Stimulated activated CD8-positive, alpha-beta memory T cell treated with anti-CD3 and anti-CD28 coated beads, Interleukin-15, amount 100 ng/mL, for 24 hours (primary cell): ENCODE measurements at places on chromosomes 12 and 14.
A peak's percentile ranks its signal among the peaks of the same experiment; 100 is the strongest.

DNA sequence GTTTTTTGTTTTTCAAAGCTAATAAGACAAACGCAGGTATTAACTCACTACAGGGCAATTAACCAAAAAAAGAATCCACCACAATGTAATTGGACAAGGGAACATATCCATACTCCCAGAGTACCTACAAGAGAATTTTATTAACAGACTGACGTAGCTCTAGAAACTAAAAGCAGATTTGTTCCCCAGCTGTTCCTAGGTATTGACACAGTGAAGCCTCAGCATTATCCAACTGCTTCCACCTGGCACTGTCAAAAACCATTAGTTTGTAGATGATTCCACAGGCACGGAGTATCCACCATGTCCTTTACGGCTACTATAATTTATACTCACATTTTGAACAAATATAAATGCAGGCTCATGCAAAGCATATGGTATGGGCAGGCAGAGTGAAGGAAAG lies 22.3 kb downstream of the PPM1H start:
- no peak for DNase-seq

DNA sequence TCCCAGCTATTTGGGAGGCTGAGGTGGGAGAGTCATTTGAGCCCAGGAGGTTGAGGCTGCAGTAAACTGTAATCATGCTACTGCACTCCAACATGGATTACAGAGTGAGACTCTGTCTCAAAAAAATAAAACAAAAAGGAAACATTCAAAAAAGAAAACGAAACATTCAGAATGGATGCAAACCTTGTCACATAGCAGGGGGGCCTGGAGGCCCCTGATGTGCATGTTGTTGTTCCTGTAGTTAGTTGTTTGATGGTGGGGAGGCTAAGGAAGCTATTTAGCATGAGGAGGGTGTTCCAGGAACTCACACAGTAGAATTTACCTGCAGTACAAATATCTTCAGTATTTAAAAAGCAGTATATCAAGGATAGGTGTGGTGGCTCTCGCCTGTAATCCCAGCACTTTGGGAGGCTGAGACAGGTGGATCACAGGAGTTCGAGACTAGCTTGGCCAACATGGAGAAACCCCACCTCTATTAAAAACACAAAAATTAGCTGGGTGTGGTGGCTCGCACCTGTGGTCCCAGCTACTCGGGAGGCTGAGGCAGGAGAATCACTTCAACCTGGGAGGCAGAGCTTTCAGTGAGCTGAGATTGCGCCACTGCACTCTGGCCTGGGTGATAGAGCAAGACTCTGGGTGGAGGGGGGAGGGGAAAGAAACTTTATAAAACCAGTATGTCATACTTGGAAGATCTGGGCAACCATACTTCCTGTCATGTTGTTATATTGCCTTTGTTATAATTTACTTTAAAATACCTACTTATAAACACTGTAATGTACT lies 17.6 kb upstream of the AEBP2 start:
- no peak for DNase-seq

GRCh38 chr14:19920021-19920657 lies at the start of gene OR4K5:
OR4K5 (plus strand) TSS chr14:19920607; CDS start chr14:19920607, 0 bp downstream.
- DNase-seq: no peak

- no peak for DNase-seq
Observed at GRCh38 chr12:29451888-29452287, 45.6 kb downstream of the OVCH1 start.

DNA sequence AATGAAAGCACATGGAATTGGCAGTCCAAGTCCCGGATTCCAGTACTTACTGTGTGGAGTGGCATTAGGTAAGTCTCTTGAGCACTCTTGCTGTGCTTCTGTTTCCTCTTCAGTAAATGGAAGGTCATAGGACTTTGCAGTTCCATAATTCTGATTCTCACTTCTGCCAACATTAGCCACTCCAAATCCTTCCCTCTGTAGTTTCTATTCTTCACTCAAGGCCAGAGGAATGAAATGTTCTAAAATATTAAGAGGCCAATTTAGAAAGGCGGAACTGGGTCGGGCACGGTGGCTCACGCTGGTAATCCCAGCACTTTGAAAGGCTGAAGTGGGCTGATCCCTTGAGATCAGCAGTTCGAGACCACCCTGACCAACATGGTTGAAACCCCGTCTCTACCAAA lies 19.8 kb upstream of the SLC5A8 start:
- no peak for DNase-seq

DNA sequence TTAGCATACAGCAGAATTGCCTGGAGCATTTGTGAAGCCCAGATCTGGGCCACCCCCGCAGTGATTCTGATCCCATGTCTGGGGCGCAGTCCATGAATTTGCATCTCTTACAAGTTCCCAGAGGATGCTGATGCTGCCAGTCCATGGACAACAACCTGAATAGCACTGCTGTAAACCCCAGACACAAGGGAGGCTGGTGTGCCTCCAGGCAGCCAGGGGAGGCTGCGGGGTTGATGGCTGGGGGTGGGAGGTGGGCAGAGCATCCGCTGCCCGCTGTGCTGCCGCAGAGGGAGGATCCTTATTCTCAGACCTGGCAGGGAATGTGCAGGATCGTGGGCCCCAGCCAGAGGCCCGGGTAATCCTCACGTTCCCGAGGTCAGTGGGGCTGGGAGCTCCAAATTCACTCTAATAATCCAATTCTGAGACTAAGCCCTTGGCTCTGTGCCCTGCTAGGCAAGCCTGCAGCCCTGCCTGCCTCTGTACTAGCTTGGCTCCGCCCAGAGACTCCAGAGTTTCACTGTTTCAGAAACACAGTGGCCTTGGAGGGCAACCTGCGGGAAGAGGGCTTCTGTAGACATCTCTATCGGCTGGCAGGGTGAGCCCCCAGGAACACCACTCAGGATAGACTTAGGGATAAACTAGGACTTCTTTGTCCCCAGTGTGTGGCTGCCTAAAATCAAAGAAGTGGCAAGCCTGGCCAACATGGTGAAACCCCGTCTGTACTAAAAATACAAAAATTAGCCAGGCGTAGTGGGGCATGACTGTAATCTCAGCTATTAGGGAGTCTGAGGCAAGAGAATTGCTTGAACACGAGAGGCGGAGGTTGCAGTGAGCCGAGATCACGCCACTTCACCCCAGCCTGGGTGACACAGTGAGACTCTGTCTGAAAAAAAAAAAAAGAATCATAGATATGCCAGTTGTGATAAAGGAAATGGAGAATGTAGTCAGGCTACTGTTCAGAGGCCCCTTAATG lies 17.8 kb upstream of the MLEC start:
- no peak for DNase-seq

DNA sequence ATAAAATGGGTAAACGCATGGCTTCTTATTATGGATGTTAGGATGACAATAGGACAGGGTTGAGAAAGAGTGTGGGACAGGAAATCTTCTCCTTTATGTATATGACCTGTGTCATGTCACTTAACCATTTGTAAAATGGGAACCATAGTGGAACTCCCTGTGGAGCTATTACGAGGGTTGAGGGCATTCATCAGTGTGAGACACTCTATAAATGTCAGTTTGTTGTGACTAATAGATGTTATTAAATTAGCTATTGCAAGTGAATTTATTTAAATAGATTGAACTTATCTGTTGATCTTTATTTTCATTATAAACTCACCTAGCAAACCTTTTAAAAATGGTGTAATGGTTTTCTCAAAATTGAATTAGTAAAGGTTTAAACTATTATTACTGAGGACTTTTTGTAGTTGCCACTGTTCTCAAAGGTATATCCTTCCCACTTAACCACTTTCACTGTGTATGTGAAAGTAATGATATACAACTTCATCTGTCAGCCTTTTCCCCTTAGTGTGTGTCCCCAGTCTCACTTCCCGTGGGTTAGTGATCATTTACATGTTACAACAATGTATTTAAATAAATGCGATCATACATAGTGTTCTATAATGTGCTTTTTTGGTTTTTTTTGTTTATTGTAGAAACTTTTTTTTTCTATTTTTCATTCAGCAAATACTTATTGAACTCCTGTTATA lies 17.1 kb downstream of the HELB start:
- no peak for DNase-seq

- no peak for DNase-seq
Observed at GRCh38 chr12:124503305-124503704, 64.1 kb downstream of the NCOR2 start.

GRCh38 chr12:122721057-122721545 lies 4.5 kb upstream of the HCAR3 start:
- DNase-seq: no peak

DNA sequence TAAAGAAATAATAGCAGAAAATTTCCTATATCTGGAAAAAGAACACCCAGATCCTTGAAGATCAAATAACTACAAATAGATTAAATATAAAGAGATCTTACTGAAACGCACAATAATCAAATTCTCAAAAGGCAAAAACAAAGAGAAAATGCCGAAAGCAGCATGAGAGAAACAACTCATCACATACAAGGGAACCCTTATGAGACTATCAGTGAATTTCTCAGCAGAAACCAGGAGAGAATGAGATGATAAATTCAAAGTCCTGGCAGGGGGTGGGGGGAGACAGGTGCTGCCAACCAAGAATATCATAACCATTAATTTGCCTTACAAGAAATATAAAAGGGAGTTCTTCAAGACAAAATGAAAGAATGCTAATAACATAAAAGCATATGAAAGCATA lies 73.7 kb downstream of the CEP128 start:
- no peak for DNase-seq

DNA sequence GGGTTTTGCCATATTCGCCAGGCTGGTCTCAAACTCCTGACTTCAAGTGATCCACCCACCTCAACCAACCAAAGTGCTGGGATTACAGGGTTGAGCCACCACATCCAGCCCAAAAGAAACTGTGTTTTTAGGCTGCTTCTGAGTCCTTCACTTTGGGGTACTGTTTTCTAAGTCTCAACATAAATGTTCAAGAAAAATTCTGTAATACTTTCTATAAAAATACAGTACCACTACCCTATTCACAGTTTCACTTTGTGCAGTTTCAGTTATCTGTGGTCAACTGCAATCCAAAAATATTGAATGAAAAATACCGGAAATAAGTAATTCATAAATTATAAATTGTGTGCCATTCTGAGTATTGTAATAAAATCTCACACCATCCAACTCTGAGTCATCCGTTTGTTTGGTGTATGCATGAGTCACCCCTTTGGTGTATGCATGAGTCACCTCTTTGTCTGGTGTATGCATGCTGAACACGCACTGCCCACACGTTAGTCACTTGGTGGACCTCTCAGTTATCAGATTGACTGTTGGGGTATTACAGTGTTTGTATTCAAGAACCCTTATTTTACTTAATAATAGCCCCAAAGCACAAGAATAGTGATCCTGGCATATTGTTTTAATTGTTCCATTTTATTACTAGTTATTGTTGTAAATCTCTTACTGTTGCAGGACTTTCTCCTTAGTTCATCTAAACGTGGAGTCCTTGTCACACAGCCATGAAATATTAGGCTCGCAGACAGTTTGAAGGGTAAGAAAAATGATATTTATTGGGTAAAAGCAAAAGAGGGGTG lies 190.2 kb downstream of the FSCB start:
- DNase-seq: no peak

GRCh38 chr12:58629376-58629775 lies 290.9 kb downstream of the LRIG3 start:
- DNase-seq: no peak

DNA sequence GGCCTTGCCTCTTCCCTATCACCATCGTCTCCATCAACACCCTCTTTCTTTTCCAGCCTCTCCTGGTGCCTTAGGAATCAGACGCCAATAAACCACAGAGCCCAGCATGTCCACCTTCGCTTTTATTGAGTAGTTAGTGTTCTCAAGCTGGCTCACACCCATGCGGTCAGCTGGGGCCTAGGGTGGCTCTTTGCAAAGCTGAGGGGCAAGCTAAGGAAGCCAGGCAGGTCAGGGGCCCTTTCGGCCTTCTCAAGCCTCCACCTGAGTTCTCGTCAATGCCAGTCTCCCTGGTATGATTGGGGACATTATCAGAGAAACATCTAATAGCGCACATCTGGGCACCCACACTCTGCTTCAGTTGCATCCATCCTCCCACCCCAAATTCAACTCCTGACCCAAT lies 737 bp upstream of the TEX52 start:
- no peak for DNase-seq

- no peak for DNase-seq
Observed at GRCh38 chr12:6113691-6114475, 10.6 kb downstream of the VWF start.

DNA sequence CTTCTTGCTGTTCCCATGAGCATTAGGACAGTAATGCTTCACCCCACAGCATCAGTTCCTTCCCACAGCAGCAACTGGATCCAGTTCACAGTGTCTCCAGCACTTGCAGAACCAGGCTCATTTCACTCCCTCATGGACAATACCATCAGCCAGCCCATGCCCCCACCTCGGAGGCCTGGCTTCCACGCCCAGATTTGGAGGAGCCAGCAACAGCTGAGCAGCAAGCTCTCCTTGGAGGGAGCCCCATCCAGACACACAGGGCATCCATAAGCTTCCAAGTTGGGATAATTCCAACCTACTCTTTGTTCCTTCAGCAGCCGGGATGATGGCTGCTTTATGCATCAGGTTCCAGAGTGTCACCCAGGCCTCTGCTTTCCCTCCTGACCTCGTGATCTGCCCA lies 250.0 kb downstream of the GLT1D1 start:
- DNase-seq: no peak

DNA sequence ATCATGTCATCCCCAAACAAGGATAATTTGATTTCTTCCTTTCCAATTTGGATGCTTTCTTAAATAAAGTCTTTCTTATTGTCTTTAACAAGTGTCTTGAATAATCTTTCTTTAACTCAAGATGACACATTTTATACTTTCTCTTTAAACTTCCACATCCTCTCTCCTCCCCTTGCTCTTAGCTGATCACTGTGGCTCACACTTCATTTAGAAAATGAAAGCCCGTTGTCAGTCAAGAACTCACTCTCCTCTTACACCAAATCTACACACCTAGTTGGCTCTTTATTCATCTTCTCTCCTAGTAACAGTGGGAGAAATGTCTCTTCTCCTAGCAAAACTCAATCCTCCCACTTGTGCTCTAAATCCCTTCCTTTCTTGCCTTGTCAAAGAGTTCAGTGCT lies 10.4 kb upstream of the RMST start:
- DNase-seq: no peak

- no peak for DNase-seq
Observed at GRCh38 chr14:20356422-20356821, 13.0 kb downstream of the PARP2 start.

- DNase-seq: peak; percentile 3
Observed at GRCh38 chr12:116687888-116688287, 50.0 kb downstream of the SPRING1 start.

- no peak for DNase-seq
Observed at GRCh38 chr14:93675651-93676050, 112.6 kb downstream of the PRIMA1 start.

GRCh38 chr12:15592934-15593333 lies 196.3 kb downstream of the EPS8 start:
- DNase-seq: no peak

GRCh38 chr12:28866715-28867503 lies 282.2 kb upstream of the FAR2 start:
- no peak for DNase-seq

- no peak for DNase-seq
Observed at GRCh38 chr14:64654246-64654900, 49.9 kb upstream of the PLEKHG3 start.

DNA sequence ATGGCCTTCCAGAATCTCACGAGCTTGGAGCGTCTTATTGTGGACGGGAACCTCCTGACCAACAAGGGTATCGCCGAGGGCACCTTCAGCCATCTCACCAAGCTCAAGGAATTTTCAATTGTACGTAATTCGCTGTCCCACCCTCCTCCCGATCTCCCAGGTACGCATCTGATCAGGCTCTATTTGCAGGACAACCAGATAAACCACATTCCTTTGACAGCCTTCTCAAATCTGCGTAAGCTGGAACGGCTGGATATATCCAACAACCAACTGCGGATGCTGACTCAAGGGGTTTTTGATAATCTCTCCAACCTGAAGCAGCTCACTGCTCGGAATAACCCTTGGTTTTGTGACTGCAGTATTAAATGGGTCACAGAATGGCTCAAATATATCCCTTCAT lies 92.2 kb downstream of the FLRT2 start:
- DNase-seq: no peak
